CD4-positive, CD25-positive, alpha-beta regulatory T cell (primary cell): ENCODE measurements at places on chromosomes 2 and 18.

- no peak for DNase-seq
Observed at GRCh38 chr2:189175869-189176433, 3.6 kb downstream of the COL5A2 start.

- DNase-seq = peak; percentile 28
Observed at GRCh38 chr2:109030870-109031475, 42.0 kb upstream of the EDAR start.

DNA sequence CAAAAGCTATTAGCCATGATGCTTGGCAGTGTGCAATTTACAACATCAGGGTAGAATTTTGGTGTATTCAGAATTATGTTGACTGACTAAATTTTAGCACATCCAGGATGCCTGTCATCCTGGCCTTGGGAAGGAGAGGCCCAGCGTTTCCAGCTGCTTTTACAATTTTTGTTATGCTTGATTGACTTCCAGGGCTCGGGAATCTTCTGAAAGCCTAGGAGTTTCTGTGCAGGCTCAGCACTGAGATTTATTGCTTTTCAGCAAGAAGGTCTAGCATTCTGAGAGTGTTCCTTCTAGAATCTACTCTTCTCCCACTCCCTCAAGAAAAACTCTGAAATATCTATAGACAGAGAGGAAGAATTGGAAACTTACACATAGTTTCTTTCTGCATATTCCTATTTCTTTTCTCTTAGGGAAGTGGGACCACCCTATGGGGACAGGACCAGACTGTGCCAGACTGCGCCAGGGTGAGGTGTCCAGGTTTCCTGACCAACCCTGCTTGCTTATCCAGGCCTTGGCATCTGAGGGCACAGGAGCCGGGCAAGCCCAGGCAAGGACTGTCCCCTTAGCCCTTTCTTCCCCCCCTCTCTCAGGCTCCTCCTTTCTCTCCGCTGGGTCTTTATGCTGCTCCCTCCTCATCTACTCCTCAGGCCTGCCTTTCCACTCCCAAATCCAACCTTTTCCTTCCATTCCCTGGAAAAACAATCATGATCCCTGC lies 26.9 kb downstream of the MAIP1 start:
- no peak for DNase-seq

DNA sequence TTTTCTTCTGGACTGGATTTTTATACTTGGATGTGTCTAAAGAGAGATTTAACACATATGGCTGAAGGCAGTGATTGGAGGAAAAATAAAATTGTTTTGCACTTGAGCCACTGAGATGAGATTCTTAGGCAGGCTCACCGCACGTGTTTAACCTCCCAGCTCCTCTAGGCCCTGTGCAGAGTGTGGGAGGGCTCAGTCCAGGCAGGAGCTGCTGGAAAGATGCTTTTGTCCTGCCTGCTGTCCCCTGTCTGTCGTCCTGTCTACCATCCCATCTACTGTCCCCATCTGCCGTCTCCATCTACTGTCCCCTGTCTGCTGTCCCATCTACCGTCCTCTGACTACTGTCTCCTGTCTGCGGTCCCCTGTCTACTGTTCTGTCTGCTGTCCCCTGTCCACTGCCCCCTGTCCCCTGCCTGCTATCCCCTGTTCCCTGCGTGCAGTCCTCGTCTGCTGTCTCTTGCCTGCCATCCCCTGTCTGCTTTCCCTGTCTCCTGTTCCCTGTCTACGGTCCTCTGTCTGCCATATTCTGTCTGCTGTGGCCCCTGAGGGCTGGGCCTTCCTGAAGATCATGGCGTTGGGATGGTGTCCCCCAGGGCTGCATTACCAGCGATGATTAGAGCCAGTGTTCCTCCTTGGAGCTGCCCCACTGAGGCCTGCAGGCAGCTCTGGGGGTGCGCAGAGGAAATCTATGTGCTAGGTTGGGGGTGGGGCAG lies 43.7 kb upstream of the HS6ST1 start:
- DNase-seq = no peak

- no peak for DNase-seq
Observed at GRCh38 chr2:120750488-120751210, 15.0 kb downstream of the GLI2 start.

DNA sequence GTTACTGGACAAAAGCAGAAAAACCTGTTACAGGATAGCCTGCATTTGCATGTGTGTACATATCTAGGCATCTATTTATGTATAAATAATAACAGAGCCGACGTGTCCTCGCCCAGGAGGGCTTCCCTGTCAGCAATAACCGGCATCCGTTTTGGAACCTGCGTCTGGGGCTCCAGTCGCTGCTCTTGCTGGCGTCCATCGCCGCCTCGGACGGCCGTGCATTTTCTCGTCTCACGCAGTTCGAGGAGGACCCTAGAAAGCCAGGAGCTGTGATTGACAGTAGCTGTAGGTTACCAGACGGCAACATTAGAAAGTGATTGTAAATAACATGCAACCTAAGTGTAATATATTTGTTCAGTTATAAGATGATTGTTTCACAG lies 132.6 kb downstream of the NFATC1 start:
- DNase-seq = no peak

DNA sequence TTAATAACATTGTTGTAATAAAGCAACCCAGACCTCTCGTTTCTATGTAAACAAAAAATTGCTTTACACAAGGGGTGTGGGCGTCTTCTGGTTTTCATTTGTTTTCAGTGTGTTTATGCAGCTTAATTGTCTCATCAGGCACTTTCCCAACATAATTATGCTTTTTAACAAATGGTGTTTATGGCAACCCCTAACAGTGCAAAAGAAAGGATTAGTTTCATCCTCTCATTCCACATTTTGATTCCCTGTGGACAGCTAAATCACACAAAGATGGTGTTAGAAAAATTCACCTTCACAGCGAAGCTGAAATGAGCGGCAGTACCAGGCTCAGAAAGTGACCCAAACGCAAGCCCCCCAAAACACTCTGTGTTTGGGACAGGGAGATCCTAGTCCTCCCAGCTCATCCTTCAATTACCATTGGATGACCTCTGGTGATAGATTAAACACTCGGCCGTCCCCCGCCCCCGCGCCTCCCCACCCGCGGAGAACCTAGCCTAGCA lies 724 bp downstream of the FTCDNL1 start:
- DNase-seq = no peak

GRCh38 chr2:6526093-6526824 lies 339.4 kb downstream of the CMPK2 start:
- DNase-seq = no peak

- DNase-seq = no peak
Observed at GRCh38 chr18:60372596-60372995, at the start of gene MC4R. Gene MC4R, minus strand, starts transcription at chr18:60372775. Its CDS starts 426 bp downstream, at chr18:60372349.

DNA sequence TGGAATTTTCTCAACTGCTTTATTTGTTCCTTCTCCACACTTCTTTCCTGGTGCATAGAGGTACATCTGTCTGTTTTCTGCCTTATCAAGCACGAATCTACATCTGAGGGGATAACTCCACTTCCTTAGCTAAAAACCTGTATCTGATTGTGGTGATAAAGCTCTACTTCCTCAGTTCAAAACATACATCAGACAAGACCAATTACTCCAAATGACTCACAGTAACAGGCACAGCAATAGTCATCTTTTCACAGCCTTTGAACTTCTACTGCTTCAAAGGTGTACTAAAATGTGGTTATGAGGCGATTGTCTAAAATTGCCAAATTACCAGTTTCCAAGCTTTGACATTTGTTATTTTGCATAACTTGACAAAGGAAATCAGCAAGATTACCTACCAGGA lies 803.6 kb upstream of the ZEB2 start:
- peak; percentile 7 for DNase-seq

DNA sequence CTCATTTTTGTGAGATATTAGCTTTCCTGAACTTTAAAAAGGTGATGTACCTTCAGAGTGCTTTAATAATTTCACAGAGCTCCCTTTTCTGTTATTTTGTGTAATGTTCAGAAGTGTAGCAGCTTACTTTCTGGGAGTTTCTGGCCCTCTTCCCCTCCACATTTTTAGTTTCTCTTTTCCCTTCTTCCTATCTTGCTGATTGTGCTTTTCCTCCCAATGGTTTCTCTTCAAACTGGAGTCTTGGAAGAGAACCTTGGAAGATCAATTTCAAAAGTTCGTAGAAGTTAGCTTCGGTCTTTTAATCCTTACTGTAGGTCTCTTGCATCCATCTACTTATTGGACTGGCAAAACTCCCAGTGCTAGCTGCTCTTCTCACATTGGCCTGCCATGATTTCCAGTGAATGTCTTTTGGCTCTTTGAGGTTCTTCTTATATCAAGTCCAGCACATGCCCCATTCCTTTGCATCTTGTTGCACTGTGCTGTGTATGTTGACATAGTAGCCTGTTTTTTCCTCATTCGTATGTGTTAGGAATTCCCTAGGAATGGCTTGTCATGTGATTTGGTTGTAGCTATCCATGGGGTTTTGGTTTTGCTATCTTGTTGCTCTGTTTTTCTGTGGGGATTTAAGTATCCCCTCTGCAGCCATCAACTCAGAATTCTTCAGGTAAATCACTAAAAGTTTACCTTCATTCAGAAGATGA lies 7.8 kb downstream of the CCNT2 start:
- DNase-seq = no peak

- no peak for DNase-seq
Observed at GRCh38 chr2:179444056-179444455, 179.4 kb upstream of the SESTD1 start.

DNA sequence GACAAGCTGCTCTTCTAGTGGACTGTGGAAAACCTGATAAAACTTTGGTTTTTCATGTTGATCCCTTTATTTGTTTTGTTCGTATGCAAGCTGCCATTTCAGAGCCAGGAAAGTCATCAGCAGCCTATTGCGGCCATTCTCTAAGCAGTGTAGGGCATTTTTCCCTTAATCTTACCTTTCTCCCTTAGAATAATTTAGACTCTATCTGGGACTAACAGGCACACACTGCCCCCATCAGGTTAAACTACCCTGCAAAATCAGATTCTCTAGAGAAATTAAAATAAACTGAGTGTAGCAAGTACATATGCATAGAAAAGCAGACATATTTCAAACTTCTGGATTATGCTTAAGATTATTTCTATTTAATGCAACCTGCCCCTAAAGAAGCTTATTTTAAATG lies 347.5 kb downstream of the METTL4 start:
- DNase-seq = no peak

GRCh38 chr2:70619167-70619566 lies 65.5 kb upstream of the TGFA start:
- no peak for DNase-seq

DNA sequence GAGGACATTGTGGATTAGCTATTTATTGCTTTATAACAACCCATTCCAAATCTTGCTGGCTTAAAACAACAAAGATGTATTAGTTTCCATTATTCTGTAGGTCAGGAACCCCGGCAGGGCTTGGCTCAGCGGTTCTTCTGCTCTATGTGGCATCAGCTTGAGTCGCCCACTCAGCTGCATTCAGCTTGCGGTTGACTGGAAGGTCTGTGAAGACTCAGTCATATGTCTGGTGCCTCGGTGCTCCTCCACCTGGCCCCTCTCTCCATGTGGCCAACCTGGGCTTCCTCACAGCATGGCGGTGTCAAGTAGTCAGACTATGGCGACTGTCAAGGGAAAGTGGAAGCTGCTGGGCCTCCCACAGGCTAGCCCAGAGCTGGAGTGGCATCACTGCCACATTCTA lies 48.6 kb downstream of the EMILIN2 start:
- no peak for DNase-seq

- DNase-seq = no peak
Observed at GRCh38 chr2:215535125-215535668, 99.3 kb upstream of the FN1 start.

- no peak for DNase-seq
Observed at GRCh38 chr2:207311316-207312005, 145.7 kb upstream of the KLF7 start.

DNA sequence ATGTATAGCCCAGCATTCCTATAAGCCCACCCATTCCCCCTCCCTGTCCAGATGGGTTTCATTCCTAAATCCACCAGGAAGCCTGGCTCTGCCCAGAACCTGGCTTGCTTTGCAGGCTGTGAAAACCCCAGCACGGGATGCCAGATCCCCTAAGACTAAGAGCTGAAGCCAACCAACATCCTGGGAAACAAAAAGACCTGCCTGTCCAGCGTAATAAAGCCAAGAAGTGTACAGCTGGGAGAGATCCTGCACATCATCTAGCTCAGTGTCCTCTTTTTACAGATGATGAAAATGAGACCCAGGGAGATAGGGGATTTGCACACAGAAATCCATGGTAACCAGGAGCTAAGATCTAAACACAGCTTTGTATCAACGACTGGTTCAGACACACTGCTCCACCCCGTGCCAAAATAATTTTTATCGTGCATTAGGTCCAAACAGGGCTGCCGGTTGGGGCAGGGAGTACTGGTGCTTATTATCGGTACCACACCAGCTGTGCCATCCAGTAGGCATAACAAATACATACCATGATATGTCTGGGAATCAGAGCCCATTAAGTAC lies 2.9 kb downstream of the RND3 start:
- DNase-seq = no peak

DNA sequence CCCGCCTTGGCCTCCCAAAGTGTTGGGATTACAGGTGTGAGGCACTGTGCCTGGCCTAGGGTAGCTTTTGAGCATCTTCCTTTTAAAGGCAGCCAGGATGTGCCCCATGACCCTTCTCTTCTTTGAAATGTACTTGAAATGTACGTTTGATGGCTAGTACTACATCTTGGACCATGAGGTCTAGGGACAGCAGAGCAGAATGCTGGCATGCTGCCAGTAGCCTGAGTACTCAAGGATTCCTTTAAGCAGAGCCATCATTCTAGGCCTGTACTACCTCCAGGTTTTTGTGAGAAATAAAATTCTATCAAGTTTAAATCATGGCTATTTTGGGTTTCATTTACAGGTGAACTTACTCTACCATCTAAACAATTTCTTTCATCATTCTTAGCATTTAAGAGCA lies 2.9 kb upstream of the EML6 start:
- no peak for DNase-seq

GRCh38 chr2:169464882-169465281 lies 14.4 kb upstream of the BBS5 start:
- DNase-seq = peak; percentile 41

DNA sequence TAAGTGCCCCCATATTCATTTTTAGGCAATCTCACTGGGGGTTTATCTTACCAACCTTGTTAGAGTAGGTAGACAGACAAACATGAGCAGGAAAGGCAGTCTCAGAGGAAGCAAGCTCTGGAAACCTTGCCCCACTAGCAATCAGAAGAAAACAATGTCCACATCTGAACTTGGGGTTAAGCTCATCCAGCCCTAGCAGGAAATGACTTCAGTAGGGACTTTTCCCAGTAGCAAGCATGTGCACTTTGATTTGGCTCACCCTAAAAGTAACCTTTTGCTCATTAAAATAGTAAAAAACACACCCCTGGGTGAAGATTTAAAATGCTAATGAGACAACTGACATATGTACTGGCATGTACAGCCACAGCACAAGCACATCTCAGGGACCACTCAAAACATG lies 175.5 kb downstream of the AKAIN1 start:
- no peak for DNase-seq

GRCh38 chr2:10385501-10385900 lies 62.6 kb downstream of the ODC1 start:
- DNase-seq = no peak

- no peak for DNase-seq
Observed at GRCh38 chr18:77178559-77178958, 46.0 kb upstream of the MBP start.

GRCh38 chr2:240917684-240918257 lies 11.6 kb downstream of the CROCC2 start:
- DNase-seq = no peak
